ENCODE measurements at places on chromosomes 1 and 21. TPM values are rescaled to one million over a fixed set of nuclear protein-coding genes. Genes with fewer than 3 reads are reported as not detected.

DNA sequence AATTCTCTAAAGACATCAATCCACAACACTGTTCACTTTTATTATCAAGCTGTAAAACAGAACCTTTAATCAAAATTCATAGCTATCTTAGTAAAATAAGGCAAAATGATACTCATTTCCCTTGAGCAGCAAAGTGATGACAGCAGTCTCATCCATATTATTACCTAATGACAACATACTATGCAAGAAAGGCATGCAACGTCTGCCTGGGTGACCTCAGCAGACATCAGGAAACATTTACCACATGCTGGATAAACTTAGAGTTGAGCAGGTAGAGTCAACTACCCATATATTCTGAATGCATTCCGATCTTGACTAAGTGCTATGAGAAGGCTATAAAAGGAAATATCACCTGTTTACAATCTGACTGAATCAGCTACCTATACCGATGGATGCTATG, 145.1 kb downstream of the SIPA1L2 start:
- DNase-seq, result no peak

GRCh38 chr1:25675729-25676476, 59.3 kb downstream of the MAN1C1 start:
- no peak for DNase-seq

Gene PRKACB
- total RNA-seq, result 32.2 TPM

Gene ZC3H11A
- 78.7 TPM for total RNA-seq

GRCh38 chr1:83810144-83810543, 188.8 kb downstream of the TTLL7 start:
- DNase-seq, result no peak

- no peak for DNase-seq
Measured at GRCh38 chr1:17210176-17210575, 5.2 kb downstream of the PADI1 start.

Gene SMIM1
- 4.6 TPM for total RNA-seq

GRCh38 chr1:163076981-163077761, 8.0 kb downstream of the RGS4 start:
- DNase-seq, result no peak

DNA sequence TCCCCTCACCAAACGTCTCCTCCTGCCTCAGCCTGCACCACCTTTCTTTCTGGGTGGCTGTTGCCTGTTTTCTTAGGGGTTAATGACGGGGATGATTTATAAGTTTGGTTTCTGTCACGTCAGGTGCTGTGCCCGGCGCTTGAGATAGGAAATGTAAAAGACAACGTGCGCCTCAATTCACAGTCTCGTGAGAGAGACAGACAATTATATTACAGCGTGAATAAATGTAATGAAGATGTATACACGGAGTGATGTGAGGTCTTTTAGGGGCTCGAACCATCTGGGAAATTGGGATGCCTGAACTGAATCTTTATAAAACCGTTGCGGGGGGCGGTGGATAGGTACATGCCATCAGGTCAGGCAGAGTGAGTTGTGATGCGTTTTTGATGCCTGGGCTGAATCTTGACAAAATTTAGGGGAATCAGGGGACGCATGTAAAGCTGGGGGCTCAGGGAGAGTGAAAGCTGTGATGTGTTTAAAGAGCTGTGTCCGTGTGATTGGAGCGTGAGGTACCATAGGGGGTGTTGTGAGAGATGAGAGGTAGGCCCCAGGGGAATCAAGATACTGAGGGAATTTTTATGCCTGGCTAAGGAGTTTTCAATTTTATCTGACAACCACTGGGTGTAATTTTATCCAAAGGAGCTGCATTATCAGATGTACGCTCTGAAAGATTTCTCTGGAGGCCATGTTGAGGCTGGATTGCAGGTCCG, 831 bp downstream of the TIPRL start:
- no peak for DNase-seq

- no peak for DNase-seq
Measured at GRCh38 chr21:41636636-41637630, 129.0 kb upstream of the TMPRSS2 start.

- DNase-seq, result no peak
Measured at GRCh38 chr1:27968692-27969091, 8.9 kb downstream of the XKR8 start.

Gene CDA
- 0.92 TPM for total RNA-seq

Gene PLA2G4A
- total RNA-seq, result 5.2 TPM

DNA sequence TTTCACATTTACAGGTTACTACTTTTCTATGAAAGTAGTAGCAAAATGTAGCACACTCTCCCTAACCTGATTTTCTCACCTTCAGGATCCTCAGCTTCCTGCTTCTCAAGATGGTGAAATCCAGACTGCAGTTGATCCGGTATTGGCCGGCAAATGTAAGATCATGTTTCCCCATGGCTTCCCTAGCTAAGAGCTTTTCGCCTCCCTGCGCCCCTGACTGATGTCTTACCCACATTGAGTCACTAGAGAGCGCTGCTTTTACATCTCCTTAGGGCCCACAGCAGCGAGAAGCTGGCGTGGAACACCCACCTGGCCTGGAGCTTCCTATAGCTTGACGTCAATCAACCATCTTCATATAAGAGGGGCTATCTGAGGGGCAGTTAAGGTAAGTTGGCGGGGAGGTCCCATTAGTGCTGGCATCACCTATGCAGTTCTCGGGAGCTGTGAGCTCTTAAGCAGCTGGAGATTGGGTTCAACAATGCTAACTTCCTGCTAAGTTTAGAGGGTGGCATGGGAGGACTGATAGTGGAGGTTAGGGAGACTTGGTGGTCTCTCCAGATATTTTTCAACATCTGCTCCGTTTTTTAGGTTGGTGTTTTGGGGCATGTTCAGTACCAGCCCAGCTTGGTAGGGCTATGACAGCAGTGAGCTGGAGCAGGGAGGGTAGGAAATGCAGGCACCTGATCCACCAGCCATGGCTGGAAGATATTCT, 5.5 kb downstream of the PTPN7 start:
- DNase-seq, result no peak

Gene TTLL7
- 66.1 TPM for total RNA-seq

DNA sequence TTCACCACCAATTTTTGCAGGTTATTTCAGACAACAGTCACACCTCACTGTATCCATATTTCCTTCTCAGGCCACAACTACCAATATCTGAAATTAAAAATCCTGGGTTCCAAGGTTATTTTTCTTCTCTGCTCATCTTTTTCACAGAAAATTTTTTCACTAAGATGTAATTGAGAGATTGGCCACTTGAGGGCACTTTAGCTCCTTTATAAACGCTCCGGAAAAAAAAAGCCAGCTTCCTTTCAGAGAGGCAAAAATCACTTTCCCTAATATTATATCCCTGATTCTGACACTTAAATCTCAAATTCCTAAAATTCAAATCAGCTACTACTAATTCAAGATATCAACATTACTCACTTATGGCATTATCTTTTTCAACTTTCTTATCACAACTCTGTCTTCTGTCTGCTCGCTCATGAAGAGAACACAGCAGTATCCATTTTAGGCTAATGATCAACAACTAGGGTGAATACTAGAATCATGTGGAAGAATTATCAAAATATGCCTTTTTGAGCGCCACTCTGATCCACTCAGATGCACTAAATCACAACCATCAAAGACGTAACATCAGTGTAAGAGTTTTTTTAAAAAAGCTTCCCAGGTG, 101.4 kb upstream of the RGS1 start:
- DNase-seq, result no peak

DNA sequence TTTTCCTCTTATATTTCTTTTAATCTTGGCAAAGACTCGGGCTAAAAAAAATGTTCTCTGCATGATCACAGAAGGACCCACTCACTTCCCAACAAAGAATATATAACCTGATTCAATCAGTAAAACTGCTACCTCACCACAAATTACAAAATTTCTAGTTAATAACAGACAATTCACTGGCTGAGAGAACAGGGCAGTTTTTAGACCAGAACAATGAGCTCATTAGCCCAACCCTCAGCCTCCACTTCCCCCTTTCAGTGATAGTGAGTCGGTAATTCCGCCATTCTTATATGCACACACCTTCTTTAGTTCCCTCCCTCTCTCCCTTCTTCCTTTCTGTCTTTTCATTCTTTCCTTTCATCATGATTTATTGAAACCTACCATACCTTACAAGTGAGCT, 8.9 kb downstream of the SIPA1L2 start:
- no peak for DNase-seq

GRCh38 chr1:216722821-216723220, 408 bp downstream of the ESRRG start:
- DNase-seq, result no peak

- DNase-seq, result no peak
Measured at GRCh38 chr1:201310986-201311355, 27.7 kb downstream of the PKP1 start.

DNA sequence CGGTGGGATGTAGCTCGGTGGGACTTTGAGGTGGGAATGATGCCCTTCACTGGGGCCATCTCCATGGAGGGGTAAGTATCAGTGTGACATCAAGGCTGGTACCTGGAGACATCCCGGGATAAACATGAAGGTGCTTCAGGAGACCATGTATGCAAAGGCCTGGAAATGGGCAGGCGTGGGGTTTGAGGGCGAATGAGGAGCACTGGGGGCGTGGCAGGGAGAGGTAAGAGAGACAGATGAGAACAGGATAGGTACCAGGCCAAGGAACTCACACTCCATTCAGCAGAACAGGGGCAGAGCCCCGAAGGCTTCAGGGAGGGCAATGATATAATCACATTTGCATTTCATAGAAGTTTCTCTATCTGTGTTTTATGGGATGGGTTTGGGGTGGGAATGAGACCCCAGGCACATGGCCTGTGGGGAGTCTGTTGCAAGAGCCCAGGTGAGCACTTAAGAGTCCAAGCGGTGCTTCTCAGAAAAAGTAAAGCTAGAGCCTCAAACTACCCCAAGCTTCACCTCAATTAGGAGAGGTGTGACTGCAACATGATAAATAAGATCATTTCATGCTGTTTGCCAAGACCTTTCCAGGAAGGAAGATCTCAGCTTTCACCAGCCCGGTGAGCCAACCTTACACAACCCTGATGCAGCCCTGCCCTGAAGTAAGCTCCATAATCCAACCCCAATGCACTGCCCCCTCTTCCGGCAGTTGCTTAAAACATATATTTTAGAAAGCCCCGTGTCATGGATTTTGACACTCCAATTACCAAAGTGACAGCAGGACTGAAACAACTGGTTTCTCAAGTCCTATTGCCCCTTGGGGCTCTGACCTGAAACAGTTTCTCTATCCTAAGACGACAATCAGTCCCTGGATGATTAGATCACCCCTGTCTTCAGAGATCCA, 7.4 kb downstream of the S100A9 start:
- DNase-seq, result no peak

DNA sequence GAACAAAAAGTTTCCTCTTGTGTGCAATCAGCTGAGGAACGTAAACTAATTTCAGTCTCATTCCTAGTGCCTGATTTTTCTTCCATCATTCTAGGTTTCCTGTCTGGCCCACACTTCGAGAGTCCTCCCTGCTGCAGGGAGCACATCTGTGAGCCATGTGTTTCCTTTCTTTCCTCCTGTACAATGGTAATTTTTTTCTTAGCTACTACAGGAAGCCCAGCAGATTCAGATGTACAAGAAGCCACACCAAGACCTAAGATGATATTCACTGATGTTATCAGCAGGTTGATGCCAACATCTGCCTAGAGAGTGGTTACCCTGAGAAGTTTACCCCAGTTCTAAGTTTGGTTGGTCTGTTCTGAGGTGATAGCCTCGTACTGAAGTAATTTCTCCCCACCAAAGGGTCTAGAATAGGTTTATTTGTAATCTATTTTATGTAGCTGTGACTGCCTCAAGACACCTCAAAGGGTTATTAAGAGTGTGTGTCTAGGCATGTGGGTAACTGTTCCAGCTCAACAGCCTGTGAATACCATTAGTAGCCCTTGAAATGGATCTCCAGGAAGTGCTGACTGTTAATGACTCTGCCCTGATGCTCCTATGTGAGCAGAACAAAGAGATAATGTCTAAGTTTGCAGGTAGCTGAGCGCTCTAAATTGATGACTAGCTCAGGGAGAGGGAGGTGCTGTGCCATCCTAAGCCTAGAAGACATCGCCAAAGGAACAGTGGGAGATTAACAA, 31.7 kb upstream of the CLDN14 start:
- no peak for DNase-seq

DNA sequence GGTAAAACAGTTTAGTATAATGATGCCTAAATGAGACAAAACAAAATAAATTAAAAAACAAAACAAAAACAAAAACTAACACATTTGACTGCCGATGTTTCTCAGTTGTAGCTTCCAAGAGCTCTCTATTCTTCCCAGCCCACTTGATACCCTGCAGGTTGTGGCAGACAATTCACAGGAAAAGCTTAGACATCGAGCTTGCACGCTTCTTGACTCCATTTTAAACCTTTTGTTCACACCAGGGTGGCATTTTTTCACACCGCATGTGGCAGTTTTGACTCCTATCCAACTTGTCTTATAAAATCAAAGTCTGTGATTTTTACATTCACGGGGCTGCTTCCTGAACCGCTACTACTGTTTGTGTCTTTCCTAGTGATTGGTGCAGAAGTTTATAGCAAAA, 575.9 kb downstream of the USP25 start:
- DNase-seq, result no peak

DNA sequence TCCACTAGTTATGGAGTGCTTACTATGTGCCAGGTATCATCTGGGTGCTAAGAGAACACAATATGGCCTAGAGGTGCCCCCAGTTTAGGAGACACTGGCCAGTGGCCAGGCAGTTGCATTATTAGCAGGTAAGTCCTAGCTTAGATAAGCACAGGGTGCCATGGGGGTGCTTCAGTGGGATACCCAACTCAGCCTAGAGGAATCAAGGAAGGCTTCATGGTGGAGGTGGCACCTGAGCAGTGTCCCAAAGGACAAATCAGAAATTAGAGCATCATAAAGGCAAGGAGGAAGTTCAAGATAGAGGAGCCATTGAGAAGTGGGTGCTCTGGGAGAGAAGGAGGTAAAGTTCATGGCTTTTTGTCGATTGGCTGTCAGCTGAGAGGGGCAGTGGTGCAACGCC, 31.9 kb upstream of the PKP1 start:
- DNase-seq, result no peak

- no peak for DNase-seq
Measured at GRCh38 chr1:93756657-93757056, 75.0 kb upstream of the BCAR3 start.

Gene PLA2G5
- 19.2 TPM for total RNA-seq

Gene RTCA
- 15.4 TPM for total RNA-seq

DNA sequence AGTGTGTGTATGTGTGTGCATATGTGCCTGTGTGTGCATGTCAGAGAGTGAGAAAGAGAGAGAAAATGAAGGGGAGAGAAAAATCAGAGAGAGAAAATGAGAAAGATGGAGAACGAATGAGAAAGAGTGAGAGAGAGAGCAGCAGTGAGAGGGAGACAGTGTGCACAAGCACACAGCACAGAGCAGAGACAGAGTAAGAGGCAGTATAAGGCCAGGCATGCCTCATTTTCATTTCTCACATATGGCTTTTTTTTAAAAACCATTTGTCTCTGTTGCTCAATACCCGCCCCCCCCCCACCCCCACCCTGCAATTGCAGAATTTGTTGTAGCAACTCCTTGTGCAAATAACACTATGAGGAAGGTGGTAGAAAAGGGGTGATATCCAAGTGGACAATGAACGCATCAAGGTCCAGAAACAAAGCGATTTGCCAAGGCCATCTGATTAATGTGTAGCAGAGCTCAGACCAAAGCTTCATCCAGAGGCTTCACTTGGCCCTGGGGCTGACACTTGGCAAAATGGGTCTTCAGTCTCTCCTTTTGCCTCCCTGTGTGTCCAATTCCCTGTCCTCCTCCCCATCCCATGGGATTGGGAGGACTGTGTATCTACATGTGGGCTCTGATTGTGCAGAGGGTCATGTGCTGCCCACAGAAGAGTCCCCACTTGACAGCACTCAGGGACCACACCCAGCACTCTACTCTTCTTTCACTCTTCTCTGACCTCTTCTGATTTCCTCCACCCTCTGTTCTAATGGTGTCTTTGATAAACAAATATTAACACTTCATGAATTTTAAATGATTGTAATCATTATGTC, 38.9 kb upstream of the HSD3B1 start:
- no peak for DNase-seq

Gene FOXO6
- not detected for total RNA-seq

Data from thoracic aorta (tissue), 2 donors.